ENCODE measurements at places on chromosomes 3 and 15. TPM values are rescaled to one million over a fixed set of nuclear protein-coding genes. Genes with fewer than 3 reads are reported as not detected.
A peak's percentile ranks its signal among the peaks of the same experiment; 100 is the strongest.

PLCH1 gene
- total RNA-seq: 2.8 TPM

FOXB1 gene
- not detected for total RNA-seq

SI gene
- total RNA-seq: not detected

APBA2 gene
- 11.7 TPM for total RNA-seq

CDHR4 gene
- not detected for total RNA-seq

CAMKV gene
- total RNA-seq: not detected

KCNMB2 gene
- not detected for total RNA-seq

SENP2 gene
- total RNA-seq: 31.6 TPM

TGM4 gene
- total RNA-seq: 0.35 TPM

CCDC13 gene
- total RNA-seq: 0.17 TPM

ISLR gene
- not detected for total RNA-seq

XCR1 gene
- not detected for total RNA-seq

- no peak for DNase-seq
Measured at GRCh38 chr3:48425281-48425812, 4.5 kb downstream of the PLXNB1 start.

GRCh38 chr3:154766765-154767503, 313.2 kb upstream of the MME start:
- no peak for DNase-seq

GRCh38 chr3:129688271-129688895, 81.9 kb upstream of the PLXND1 start:
- DNase-seq: peak; percentile 39

- no peak for DNase-seq
Measured at GRCh38 chr3:179949869-179950268, 86.9 kb downstream of the PEX5L start.

DNA sequence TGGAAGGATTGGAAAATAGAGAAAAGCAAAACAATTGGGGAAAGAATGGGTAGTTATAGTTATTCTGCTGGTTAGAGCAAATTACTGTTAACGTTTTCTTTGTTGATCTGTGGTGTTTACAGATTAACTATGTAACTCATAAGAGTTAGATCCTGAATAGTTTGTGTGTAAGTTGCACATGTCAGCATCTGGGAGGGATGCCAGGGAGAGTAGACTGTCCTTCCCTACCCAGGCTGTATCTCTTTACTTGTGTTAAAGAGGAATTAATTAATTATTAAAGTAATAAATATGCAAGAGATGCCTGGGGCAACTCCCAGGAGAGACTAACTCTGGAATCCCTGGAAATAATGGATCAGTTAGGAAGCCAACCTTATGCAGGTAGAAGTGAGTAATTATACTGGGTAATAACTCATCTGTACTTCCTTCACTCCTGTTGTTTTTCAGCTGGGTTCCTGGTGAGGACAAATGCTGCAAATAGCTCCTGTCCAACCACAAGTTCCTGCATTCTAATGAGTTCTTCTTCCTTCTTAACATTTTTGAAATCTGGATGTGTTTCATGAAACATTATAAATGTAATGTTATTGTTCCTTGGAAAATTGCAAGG, 18.9 kb downstream of the GHRL start:
- peak; percentile 83 for DNase-seq

DNA sequence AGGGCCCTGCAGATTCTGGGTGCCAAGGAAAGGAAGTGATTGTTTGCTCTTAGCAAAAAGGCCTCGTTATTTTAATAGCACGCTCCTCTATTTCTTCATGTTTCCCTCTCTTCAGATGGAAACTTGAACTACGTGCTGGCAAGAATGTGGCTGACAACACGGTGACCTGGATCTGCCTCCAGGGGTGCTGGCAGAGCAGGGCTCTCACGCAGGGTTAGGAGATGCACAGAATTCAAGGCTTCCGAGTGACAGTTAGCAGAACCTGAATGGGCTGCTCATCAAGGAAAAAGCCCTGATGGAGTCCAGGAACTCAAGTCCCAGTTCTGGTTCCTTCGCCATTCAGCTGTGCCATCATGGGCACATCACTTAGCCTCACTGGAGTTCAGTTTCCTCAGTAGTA, 22.7 kb downstream of the CYP19A1 start:
- no peak for DNase-seq

GRCh38 chr15:69272139-69272538, 26.6 kb upstream of the PAQR5 start:
- no peak for DNase-seq

DNA sequence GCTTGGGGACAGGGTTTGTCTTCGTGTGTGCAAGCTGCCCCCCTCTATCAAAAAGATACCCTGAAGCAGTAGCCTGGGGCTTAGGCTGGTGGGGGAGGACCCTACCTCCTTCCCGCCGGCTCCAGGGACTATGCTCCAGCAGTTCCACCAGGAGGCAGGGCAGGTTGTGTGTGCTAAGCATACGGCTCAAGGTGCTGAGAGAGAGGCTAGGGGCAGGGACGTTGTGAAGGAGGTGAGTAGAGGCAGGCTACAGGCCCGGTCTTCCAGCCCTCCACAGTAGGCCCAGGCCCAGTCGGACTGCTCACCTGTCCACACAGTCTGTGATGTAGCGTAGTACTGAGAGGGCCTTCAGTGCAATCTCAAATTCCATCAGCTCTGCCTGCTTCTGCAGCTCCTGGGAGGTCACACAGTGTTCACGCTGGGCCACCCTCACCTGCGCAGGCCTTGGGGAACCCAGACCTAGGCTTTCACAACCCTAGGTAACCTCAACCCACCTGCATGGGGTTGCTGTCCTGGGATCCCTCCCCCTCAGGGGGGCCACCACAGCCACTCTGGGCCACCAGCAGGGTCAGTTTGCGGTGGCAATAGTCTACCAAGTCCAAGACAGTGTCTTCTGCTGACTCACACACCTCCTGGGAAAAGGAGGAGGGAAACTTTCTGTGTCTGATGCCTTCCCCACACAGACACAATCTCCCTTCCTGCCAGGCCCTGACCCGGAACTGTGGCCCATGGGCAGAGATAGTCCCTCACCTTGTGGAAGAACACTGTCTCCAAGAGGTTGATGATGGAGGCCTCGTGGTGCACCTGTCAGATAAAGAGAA, 2.4 kb upstream of the RASSF1 start:
- DNase-seq: no peak

DNA sequence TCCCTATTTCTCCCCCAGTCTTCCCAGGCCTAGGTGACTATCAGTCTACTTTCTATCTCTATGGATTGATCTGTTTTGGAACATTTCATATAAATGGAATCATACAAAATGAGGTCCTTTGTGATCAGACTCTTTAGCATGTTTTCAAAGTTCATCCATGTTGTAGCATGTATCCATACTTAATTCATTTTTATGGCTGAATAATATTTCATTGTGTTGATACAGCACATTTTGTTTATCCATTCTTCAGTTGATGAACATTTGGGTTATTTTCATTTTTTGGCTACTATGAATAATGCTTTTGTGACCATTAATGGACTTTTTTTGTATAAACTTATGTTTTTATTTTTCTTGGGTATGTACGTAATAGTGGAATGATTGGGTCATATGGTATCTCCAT, 19.2 kb upstream of the MGA start:
- DNase-seq: no peak

- no peak for DNase-seq
Measured at GRCh38 chr15:70557521-70558258, 205.7 kb downstream of the UACA start.

DNA sequence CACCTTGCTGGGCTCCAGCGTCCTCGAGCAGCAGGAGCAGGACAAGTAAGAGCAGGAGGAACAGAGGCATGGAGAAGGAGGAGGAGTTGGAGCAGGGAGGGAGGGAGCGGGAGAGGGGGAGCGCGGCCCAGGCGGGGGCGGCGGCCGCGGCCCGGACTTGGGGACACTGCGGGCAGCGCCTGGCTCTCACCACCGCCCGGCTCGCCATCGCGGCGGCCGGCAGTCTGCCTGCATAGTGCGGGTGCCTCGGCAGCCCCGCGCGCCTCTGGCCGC, 440 bp downstream of the DCBLD2 start:
- no peak for DNase-seq

- DNase-seq: no peak
Measured at GRCh38 chr3:103181160-103181559, 746.3 kb downstream of the ZPLD1 start.

DNA sequence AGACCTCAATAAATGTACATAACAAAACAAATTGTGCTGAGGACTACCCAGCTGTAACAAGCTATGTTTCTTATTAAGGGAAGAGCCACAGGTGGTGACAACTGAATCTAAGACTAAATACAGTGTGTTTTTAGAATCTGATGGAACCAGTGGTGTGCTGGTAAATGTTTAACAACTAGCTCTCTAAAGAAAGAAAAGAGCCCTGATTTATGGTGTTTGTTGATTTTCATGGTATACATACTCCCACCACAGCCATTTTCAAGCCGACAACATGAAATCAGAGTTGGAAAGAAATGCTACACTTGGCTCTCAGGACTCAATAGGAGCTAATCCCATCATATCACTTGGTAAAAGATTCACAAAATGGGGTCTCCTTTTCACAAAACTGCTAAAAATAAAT, 89.8 kb upstream of the FNDC3B start:
- DNase-seq: no peak

DNA sequence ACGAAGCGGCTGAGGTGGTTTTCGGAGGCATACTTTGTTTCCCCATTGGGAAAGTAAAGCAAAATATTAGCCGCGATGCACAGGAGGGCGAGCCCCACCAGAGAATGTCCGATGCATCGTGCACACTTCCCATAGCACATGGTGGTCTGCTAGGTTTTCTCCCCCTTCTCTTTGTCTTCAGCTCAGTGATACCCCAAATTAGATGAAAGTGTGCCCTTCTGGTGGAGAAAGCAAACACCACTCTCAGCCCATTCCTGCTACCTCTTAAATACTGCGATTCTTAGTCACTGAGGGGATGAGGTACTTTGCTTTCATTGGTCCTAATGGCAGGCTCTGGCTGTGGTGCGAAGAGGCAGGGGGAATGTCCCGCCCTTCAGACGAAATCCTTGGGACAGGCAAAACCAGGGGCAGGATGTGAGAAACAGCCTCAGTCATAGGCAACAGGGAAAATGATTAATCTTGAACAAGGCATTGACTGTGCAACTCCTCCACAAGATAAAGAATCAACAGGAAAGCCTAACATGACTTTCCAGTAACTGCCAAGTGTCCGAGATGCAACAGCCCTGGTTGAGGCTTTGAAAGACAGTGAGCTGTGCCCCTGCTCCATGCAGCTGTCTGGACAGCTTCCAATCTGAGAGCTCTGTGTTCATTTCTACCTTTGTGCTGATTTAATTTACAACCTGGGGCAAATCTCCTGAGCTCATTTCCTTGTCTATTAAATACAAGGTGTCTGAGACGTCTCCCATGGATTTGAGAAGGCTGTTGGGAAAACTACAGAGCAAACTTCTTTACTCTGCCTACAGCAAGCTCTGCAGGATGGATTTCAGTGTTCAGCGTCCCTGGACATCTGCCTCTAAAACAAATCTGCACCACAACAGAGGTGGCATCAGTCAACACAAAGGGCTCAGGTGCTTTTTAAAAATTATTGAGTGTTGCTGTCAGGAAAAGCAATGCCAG, at the start of gene TM4SF1:
Gene TM4SF1, minus strand, starts transcription at position 242 of the 957 bp plus-strand sequence. Its CDS starts 102 bp downstream, at position 140.
- DNase-seq: peak; percentile 99

DNA sequence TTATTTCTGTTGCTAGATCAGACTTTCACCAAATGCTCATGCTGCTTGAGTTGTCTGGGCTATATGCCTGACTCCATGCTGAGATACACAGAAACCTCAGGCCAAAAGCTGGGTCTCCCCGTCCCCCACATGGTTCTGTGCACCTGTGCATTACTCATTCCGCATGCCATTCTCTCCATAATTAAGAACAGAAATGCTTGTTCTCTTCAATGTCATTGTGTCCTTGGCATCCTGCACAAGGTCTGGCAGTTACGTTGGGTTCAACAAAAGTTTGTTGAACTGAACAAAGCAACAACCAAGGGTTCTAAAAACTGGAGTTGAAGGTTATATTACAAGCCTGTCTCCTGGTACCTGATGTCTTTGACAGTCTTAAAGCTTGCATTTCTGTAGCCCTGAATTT, 177.5 kb downstream of the FNDC3B start:
- DNase-seq: no peak

DNA sequence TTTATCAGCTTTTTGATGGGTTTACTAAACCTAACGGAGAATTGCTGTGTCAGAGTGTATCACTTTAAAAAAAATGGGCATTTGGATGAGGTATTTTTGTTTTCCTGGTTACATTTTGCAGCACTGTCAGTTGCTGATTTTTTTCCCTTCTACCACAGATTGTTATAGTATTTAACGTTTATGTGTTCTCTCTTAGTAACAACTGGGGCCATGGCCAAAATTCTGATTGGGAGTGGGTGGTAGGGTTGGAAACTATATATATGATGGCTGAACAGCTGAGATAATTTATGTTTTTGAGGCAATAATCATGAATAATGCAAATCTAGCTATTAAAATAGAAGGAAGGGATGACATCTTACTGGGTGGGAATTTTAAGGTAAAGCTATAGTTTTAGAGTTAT, 229.4 kb upstream of the SUCLG2 start:
- DNase-seq: no peak

DNA sequence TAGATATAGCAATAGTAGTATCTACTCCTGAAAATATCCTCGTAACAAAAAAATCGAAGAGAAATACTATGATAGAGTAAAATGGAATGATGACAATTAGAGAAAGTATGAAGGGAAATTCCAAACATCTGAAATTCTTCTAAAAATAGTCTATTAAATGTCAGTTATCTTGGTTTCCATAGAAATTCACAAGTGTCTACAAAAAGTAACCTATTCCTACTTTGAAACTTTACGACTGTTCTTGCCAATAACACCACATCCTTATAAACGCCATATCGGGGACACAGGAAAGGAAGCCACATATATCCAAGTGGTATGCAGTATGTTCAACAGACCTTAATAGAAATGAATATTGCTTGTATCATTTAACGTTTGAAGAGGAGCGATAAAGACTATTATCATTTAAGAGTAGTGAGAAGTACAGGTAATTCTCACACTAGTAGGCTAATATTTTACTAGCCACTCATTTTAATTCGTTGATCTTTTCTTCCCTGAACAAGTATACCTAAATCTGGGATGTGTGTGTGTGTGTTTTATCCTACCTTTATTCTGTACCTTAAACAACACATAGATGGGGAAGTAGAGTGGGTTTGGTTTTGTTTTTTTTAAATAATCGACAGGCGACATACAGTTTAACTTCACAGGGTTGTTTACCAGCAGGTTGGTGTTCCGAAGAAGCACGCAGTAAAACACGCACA, 1.2 kb downstream of the GPR176 start:
- peak; percentile 89 for DNase-seq

DNA sequence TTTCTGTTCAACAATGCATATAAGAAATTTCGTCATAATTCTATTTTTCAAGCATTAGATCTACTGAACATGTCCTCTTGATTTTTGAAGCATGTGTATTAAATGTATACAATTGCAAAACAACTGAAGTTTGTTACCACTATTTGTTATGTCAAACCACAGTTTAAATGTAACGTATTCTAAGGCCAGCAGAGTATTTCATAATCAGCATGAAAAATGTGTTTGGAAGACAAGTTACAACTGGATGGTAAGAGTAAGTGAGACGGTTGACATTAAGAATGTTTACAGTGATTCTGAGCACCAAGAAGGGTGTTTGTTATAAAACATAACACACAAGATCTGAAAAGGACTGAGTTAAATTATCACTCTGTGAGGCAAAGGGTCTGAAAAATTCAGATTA, 738.4 kb downstream of the PLOD2 start:
- DNase-seq: no peak

Data from renal cortical epithelial cell (primary cell).